ENCODE measurements at places on chromosomes 13 and 19. TPM values are rescaled to one million over a fixed set of nuclear protein-coding genes. Genes with fewer than 3 reads are reported as not detected.

CPAMD8 gene
- 0.41 TPM for total RNA-seq

FAM32A gene
- 38.2 TPM for total RNA-seq

C13orf42 gene
- not detected for total RNA-seq

ZNF30 gene
- 5.5 TPM for total RNA-seq

PSG7 gene
- total RNA-seq = not detected

GPR42 gene
- 0.17 TPM for total RNA-seq

MAB21L1 gene
- total RNA-seq = not detected

All from activated naive CD4-positive, alpha-beta T cell treated with anti-CD3 and anti-CD28 coated beads for 36 hours (primary cell).